Smooth muscle cell of the brain vasculature (primary cell): ENCODE measurements at places on chromosomes 1 and 21.
A peak's percentile ranks its signal among the peaks of the same experiment; 100 is the strongest.

GRCh38 chr1:160271025-160271424 is 8.7 kb upstream of the DCAF8 start:
- no peak for DNase-seq

DNA sequence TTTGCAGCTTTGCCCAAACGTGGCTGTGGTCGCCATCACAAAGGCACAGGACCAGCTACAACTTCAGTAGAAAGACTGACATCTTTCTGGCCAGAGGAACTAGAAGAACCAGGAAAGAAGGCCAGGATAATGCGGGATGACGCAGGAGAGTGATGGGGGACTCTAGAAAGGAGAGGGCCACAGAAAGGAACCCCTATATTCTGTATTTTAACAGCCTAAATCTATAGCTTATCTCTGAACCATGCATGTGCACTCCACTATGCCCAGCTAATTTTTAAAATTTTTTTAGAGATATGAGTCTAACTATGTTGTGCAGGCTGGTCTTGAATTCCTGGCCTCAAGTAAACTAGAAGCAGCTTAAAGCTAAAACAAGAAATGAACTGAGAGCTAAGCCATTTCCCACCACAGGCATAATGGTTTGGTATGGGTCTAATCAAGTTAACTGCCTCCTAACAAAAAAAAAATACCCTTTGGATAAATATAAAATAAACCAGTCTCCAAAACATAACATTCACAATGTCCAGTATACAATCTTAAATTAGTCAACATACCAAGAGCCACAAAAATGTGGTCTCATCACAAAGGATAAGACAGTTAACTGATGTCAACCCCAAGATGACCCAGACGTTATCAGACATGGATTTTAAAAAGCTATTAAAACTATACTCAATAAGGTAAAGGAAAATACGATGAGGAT is 18.0 kb downstream of the LTN1 start:
- DNase-seq = no peak

GRCh38 chr1:38131024-38131585 is 84.5 kb upstream of the POU3F1 start:
- DNase-seq = no peak

- DNase-seq = no peak
These were observed 98.9 kb downstream of the MRPL39 start for GRCh38 chr21:25508364-25508763.

DNA sequence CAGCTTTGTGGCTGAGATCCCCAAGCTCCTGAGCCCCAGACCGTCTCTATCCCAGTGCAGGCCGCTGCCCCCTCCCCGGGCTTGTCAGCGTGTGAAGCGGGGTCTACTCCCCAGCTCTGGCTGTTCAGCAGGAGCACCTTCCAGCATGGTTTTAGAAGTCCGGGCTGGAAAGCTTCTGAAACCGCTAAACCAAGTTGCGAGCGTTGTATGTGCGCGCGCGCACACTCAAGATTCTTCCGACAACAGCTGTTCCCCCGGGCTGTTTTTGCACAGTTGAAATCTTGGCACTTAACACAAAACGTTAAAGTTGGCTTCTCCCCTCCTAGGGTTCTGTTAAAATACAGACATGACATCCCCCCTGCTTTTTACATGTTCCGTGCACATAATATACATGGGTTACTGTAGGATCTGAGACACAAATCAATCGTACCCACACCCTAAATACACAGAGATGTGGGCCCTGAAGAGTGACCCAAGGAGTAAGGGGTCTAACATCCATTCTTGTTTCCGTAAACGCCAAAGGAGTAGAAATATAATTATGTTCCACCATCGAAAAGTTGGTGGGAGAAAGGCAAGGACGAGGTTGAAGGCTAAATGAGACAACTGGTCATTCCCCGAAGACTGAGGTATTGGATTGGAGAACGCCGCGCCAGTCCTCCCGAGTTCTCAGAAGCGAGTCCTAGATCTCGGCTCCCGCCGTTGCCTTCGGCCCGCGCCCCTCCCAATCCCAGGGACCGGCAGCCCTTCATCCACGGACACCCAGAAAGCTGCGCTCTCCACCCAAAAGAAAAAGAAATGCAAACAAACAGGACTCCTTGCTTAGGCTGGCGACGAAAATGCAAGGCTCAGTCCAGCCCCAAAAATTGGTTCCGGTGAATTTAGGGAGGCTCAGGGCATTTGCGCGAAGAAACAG is 1.3 kb downstream of the TBX15 start:
- no peak for DNase-seq

DNA sequence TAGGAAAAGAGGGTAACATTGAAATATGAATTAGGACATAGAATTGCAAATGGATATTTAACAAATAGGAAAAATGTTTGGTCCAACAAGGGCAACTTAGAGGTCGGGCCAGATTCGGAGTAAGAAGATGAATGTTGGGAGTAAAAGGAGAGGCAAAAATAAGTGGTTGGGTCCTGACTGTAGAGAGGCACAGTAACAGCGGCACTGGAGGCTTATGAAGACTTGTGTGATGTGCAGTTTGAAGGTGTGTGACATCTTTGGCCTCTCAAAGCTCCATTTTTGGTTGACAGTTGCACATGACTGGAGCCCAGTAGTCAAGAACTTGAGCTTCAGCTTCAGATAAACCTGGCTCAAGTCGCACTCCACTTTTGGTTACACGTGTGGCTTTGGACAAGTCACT is 109.9 kb upstream of the PAXBP1 start:
- DNase-seq = no peak

DNA sequence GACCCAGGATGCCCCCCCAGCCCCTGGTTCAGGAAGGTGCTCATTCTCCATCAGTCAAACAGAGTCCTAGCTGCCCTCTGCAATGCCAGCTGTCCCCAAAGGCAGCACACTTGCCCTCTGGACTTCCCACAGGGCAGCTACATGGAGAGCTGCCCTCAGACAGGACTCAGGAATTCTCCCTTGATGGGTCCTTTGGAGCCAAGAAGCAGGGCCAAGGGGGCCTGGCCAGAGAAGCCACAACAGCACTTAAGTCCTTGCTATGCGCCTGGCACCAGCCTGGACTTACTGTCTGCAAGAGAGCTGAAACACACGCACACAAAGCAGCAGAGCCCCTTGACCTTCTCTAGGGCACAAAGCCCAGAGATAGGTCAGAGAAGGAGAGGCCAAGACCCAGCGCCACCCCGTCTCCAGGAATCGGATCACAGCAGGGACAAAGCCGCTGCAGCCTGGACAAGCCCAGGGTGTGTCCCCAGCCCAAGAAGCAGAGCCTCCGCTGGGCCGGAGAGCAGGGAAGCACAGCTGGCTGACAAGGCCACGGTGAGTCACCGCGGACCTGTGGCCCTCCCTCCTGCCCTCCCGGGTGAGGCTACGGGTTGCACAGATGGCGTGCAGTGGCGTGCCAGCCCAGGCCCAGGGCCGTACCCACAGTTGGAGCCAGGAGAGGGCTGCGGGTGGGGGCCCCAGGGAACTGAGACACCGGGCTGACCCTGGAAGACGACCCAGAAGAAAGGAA is 1.7 kb downstream of the WNT9A start:
- DNase-seq = peak; percentile 75

- no peak for DNase-seq
These were observed 462.7 kb downstream of the CAMTA1 start for GRCh38 chr1:7247791-7248548.

GRCh38 chr1:119551218-119551617 is 44.2 kb downstream of the HSD3B1 start:
- DNase-seq = no peak

DNA sequence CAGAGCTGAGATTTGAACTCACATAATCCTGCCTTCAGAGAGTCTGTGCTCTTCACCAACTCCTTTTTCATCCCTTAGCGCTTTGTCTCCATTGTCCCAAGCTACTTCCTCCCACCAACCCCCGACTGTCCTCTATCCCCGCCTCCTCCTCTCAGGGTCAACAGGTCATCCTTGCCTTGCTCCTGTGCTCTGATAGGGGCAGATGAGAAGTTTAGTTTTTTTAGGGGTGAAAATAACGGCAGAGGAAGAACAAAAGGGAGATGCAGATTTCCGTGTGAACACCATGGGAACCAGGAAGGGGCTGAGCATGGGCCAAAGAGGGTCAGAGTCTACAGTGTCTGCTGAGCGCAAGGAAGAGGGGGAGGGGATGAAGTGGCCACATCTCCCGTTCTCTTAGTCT is 31.9 kb downstream of the GLUL start:
- DNase-seq = no peak

- no peak for DNase-seq
These were observed 7.4 kb downstream of the WNT3A start for GRCh38 chr1:228013935-228014930.

GRCh38 chr1:29145739-29146437 is 22.2 kb upstream of the TMEM200B start:
- no peak for DNase-seq

- no peak for DNase-seq
These were observed 1.1 kb downstream of the TNFRSF4 start for GRCh38 chr1:1212780-1213344.

DNA sequence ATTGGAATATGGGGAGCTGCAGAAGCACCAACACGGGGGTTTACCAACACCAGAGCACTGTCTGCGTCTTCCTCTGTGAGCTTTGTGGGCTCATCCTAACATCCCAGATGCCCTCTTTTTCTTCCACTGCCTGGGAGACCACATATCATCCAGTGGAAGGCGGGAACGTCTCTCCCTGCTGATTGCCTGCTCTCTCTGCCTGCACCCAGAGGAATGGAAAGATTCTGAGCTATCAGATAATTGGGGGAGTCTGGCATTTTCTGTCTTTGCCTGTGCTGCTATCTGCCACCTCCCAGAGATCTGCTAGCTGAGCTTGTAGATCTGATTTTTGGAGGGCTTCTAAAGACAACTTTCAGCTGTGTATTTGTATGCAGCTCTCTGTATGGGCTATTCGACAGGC is 166.2 kb upstream of the PLXNA2 start:
- no peak for DNase-seq

DNA sequence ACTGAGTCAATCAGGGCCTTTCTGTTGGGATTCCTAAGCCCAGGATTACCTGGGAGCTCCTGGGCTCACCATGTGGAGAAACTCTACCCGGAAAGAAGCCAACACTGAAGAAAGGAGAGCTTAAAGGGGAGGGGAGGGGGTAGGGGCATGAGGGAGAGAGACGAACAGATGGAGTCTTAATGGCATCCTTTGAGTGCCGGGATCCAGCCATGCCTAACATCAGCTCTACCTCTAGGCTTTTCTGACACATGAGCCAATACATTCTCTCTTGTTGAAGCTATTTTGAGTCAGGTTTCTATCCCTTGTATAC is 75.0 kb downstream of the NPHP4 start:
- no peak for DNase-seq

- no peak for DNase-seq
These were observed 421.6 kb upstream of the PBX1 start for GRCh38 chr1:164137273-164137925.
